ENCODE measurements at places on chromosomes 4 and X. TPM values are rescaled to one million over a fixed set of nuclear protein-coding genes. Genes with fewer than 3 reads are reported as not detected.
A peak's percentile ranks its signal among the peaks of the same experiment; 100 is the strongest.

DNA sequence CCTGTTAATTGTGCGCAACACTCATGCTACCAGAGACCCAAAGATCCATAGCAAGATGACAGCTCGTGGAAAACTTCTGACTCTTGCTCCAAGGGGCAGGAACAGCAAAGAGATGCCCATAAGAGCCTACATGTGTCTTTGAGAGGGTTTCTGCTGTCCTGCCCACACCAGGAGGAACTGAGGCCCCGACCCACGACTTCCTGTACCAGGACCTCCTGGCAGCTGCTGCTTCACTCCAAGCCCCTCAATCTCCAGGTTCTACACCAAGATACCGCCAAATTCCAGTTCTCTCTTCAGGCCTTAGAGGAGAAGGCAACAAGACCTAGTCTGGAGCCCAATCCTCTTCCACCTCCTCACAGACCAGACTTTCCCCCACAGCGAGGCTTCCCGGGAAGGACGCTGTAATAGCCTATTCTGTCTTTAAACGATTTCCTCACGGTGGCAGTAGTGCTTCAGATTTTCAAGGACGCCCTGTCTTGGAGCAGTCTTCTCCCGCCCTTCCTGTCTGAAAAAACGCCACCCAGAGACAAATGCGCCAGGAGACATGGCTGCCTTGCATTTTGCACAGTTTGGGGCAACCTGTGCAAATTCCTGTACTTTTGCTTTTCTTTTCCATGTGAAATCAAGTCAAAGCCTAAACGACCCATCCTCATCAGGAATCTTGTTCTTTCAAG is 230.2 kb upstream of the STK26 start:
- no peak for ATAC-seq

GRCh38 chr4:94690851-94691254 is 66.9 kb upstream of the BMPR1B start:
- no peak for ATAC-seq

DNA sequence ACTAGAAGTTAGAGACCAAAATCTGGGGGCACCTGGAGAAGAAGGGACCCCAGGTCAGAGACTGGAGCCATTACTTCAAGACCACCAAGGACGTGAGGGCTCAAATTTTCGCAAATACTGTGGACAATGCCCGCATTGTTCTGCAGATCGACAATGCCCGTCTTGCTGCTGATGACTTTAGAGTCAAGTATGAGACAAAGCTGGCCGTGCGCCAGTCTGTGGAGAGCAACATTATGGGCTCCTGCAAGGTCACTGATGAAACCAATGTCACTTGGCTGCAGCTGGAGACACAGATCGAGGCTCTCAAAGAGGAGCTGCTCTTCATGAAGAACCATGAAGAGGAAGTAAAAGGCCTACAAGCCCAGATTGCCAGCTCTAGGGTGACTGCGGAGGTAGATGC is 101.2 kb downstream of the NCAPG start:
- ATAC-seq: no peak

Gene CCDC149
- total RNA-seq: not detected

DNA sequence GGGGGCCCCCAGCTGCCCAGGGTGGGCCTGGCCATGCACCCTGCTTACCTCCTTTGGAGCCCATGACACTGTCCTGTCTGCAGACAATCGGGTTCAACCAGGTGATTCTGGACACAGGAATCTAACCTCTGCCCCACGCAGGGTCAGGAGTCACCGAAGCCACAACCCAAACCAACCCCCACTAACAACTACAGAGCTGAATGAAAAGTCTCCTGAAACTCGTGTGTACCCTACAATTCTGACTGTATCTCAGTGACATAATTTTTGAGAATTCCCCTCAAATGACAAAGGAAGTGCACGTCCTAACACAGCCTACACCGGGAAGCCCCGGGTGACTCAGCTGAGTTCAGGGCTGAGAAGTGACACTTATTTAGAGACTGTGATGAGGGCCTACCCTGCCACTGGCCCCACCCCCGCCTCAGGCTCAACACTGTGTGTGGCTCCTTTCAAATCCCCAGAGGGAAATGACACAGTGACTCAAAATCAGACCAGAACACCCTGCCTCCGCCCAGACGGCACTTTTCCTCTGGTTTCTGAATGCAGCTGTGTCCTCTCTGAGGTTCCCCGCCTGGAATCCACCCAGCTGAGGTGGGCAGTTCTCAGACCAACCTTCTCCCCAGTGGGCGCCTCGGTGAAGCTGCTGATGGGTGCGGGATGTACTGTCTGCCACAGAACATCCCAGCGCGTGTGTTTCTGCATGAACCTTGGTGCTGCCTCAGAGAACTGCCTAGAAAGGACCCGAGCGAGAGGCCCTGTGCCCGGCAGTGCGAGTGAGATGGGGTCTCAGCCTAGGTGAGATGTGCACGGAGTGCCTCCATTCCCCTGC is 9.9 kb downstream of the TNIP2 start:
- peak; percentile 96 for ATAC-seq

Gene SMR3B
- not detected for total RNA-seq

Data from activated T-helper 17 cell treated with anti-CD3 and anti-CD28 coated beads, Interleukin-2, amount 50 U/mL, for 72 hours (primary cell).